ENCODE measurements at places on chromosomes 13 and 19. TPM values are rescaled to one million over a fixed set of nuclear protein-coding genes. Genes with fewer than 3 reads are reported as not detected.

DNA sequence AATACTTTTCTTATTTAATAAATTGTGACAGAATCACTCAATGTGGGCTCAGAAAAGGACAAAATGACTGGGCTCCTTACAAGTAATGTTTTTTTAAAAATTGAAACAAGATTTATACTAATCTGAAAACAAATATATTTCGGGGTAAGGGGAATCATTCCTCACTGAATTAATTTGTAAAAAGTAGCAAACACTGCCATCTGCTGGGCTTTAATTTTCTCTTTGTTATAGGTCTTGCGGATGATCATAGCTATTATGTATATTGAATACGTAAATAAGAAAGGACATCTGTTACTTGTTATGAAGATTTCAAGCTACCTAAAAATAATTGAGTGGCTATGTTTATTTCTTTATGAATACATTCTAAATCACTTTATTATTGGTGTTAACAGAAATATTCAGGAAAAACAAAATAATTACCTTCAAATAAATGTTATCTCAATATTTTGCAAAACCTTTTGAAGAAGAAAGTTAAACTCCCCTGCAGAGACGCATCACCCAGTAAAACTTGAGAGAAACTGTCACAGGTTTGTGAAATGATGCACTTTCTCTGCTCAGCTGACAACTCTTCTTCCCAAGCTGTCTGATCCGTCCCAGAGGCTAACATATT is 17.8 kb upstream of the ENOX1 start:
- no peaks in the 10 kb centered on the region for H3K27me3 ChIP-seq
- no peak overlapping the region for H3K27ac ChIP-seq
- H3K4me3 ChIP-seq, result no peak overlapping the region
- no peaks in the 10 kb centered on the region for H3K4me1 ChIP-seq
- no peak for DNase-seq

- H3K4me3 ChIP-seq, result no peak overlapping the region
- DNase-seq, result no peak
Observed at GRCh38 chr13:112651311-112651710, 38.5 kb upstream of the ATP11A start.

Gene EFNB2
- 0.84 TPM for total RNA-seq

Gene CGB5
- not detected for total RNA-seq

DNA sequence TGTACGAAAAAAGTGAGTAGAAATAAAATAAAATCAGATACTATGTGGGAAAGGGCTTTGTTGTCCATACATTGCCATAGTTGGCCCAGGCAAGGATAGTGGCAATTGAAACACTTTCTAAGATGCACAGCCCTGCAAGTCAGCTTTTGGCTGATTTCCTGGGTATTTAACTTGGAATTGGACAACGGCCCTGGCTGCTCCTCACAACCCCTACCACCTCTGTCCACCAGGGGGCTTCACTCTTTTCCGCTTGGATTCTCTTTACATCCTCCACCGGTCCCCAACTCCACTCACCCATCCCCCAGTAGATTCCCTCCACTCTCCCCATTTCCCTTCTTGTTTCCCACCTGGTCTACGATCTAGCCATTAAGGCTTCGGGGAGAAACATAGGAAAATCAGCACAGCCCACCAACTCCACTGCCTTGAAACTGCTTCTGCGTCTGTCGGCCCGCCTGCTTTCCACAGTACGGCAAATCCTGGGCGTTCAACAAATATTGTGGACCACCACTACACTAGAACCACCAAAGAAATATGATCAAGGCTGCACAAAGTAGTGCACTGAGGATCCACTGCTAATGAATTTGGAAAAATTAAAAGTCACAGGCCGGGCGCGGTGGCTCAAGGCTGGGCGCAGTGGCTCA is 48.6 kb upstream of the GTF3A start:
- no peak overlapping the region for H3K4me3 ChIP-seq
- H3K27me3 ChIP-seq, result peaks cover 23% of the 10 kb centered on the region
- H3K4me1 ChIP-seq, result no peaks in the 10 kb centered on the region

Gene CYP4F2
- not detected for total RNA-seq

Gene ADAT3
- total RNA-seq, result 4.8 TPM

Gene TMEM272
- 0.86 TPM for total RNA-seq

DNA sequence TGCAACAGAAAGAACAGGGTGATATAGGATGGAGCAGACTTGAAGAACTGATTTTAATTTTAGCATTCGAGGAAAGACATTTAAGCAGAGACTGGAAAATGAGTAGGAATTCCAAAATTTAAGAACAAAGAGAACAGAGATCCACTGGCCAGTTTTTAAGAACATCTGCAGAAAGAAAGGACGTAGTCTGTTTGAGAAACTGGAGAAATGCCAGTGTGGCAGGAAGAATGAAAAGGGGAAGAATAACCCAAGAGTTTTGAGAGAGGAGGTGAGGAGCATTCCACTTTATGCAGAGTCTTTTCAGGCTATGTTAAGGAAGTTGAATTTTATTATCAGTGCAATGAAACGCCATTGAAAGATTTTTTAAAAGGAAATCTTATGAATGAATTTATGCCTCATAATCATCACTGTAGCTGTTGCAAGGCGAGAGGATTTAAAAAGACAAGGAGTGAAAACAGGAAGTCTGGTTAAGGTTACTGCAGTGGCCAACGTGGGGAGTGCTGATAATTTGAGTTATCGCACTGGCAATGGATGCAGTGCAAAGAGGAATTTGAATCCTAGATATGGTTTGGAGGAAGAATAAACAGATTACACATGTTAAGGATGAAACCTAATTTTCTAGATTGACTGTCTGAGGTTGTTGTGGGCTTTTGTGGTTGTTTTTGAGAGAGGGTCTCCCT is 253.8 kb downstream of the DACH1 start:
- peaks cover 3% of the 10 kb centered on the region for H3K4me1 ChIP-seq
- no peak for DNase-seq
- no peak overlapping the region for H3K4me3 ChIP-seq
- no peaks in the 10 kb centered on the region for H3K36me3 ChIP-seq
- H3K27me3 ChIP-seq, result no peaks in the 10 kb centered on the region
- no peak overlapping the region for H3K27ac ChIP-seq

DNA sequence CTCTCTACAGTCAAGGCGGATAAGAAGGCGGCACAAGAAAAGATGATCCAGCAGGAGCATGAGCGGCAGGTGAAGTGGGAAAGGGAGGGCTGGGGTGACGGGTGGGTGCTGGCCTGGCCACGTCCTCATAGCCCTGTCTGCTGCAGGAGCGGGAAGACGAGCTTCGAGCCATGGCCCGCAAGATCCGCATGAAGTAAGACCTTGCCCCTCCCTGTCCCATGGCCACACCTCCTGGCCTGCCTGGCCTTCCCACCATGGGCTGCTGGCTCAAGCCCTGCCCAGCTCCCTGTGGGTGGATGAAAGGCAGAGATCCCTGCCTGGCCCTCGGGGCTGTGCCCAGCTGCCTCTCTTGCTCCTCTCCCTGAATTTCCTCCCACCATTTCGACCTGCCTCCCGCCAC is 7.2 kb downstream of the ZNF296 start:
- peaks cover 36% of the 10 kb centered on the region for H3K36me3 ChIP-seq
- H3K4me3 ChIP-seq, result no peak overlapping the region
- H3K27ac ChIP-seq, result no peak overlapping the region
- H3K27me3 ChIP-seq, result no peaks in the 10 kb centered on the region
- DNase-seq, result peak; percentile 86

Gene KLK12
- not detected for total RNA-seq

- no peaks in the 10 kb centered on the region for H3K36me3 ChIP-seq
- DNase-seq, result no peak
- peaks cover 4% of the 10 kb centered on the region for H3K4me1 ChIP-seq
- H3K27me3 ChIP-seq, result peaks cover 11% of the 10 kb centered on the region
Observed at GRCh38 chr13:96553796-96554195, 440.5 kb downstream of the OXGR1 start.

- no peak overlapping the region for H3K27ac ChIP-seq
- H3K4me1 ChIP-seq, result no peaks in the 10 kb centered on the region
- H3K27me3 ChIP-seq, result peaks cover 28% of the 10 kb centered on the region
- DNase-seq, result peak; percentile 67
- peak overlapping the region; percentile 65 for H3K4me3 ChIP-seq
Observed at GRCh38 chr13:44373247-44373600, 400 bp upstream of the SERP2 start.

GRCh38 chr19:17753976-17754375 is 2.7 kb downstream of the FCHO1 start:
- H3K27ac ChIP-seq, result no peak overlapping the region
- H3K4me3 ChIP-seq, result no peak overlapping the region
- DNase-seq, result no peak
- no peaks in the 10 kb centered on the region for H3K4me1 ChIP-seq

Gene CGB2
- 0.57 TPM for total RNA-seq

Gene KLF12
- total RNA-seq, result 14.1 TPM

DNA sequence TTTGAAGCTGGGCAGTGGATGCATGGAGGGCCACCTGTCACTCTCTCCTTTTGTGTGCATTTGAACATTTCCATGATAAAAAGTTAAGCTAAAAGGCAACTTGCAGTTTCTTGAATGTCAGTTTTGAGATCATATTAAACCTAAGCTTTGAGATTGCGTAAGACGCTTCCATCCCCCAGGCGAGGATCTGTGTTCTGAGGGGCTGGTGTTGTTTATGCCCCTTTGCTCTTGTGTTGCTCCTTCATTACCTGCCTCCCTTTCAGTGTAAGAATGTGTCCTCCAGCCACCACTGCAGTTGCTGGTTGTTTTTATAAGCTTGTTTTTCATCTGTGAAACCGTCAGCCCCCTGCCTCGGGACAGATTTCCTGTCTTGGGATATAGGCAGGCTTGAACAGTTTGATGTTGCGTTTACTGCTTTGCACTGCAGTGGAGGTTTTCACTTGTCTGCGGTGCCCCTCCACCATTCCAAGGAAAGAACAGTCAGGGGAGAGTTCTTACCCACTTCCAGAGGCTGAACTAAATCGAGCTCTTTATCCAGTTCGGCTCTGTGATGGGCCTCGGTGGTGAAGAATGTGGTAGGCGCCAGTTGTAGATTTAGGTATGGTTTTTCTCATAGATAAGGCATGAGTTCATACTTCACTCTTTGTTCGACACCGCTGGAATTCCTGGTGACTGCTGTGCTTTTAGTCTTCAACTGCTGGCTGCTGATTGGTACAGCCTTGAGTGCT is 96.8 kb downstream of the ARHGEF7 start:
- H3K27me3 ChIP-seq, result no peaks in the 10 kb centered on the region
- peak overlapping the region; percentile 92 for H3K27ac ChIP-seq
- H3K4me1 ChIP-seq, result peaks cover 2% of the 10 kb centered on the region
- peak; percentile 75 for DNase-seq

Gene SYNE4
- 23.8 TPM for total RNA-seq

Gene ONECUT3
- not detected for total RNA-seq

DNA sequence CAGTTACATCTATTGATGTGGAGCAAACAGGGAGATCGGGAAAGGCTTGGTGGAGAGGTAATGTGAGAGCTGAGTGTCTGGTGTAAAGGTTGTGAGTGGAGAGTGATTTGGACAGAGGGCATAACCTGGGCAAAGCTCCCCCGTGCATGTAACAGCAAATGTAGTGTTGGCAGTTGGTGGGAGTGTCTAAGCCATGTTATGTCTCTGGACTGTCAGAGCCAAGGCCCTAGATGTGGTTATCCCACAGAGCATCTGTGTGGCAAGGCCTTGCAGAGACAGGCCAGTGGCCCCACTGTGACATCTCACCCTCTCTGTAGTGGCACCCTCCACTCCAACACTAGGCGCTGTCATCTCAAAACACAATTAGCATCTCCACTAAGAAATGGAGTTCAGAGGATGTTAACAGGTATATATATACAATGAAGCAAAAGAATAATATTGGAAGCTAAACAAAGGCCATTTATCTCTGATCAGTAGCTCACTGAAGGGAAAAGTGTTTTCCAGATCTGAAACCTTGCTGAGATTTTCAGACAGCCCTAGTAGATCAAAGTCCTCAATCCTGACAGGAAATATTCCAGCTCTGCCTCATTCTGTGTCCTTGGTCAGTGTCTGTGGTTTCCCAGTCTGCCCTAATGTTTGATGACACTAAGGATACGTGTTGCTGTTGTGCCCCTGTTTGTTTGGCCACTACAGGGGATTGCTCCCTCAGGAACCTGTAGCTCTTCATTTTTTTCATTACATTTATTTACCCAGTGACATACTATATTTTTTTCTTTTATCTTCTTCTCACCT is 20.2 kb downstream of the POLR1D start:
- H3K4me3 ChIP-seq, result no peak overlapping the region
- H3K36me3 ChIP-seq, result no peaks in the 10 kb centered on the region
- H3K27me3 ChIP-seq, result no peaks in the 10 kb centered on the region
- H3K4me1 ChIP-seq, result no peaks in the 10 kb centered on the region
- no peak overlapping the region for H3K27ac ChIP-seq
- DNase-seq, result no peak

GRCh38 chr13:55091172-55091571 is 2049.5 kb upstream of the PRR20A start:
- no peaks in the 10 kb centered on the region for H3K36me3 ChIP-seq
- no peak overlapping the region for H3K27ac ChIP-seq
- DNase-seq, result no peak
- no peak overlapping the region for H3K4me3 ChIP-seq
- no peaks in the 10 kb centered on the region for H3K4me1 ChIP-seq

GRCh38 chr19:8654591-8655339 is 24.3 kb downstream of the NFILZ start:
- peak; percentile 90 for DNase-seq
- no peaks in the 10 kb centered on the region for H3K36me3 ChIP-seq
- no peak overlapping the region for H3K4me3 ChIP-seq
- no peaks in the 10 kb centered on the region for H3K27me3 ChIP-seq

Gene FAM174C
- total RNA-seq, result 40.1 TPM

DNA sequence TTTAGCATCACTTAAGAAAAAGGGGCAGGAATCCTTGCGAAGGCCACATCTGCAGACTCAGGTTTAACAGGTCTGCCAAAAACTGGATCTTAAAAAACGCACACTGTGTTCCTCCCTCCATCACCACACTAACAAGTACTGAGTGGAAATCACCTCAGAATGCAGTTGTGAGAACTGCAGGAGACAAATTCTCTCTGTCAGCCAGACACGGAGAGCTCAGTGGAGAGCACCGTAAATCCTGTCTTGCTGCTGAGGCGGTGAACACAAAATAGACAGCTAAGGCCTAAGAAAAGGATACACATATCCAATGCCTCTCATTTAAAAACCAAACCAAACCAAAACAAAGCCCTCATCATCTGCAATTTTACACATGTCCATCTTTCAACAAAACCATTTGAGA is 1287.6 kb downstream of the EFNB2 start:
- no peaks in the 10 kb centered on the region for H3K27me3 ChIP-seq
- DNase-seq, result no peak
- H3K4me1 ChIP-seq, result no peaks in the 10 kb centered on the region
- H3K27ac ChIP-seq, result no peak overlapping the region

GRCh38 chr13:21124852-21125251 is 51.5 kb downstream of the SKA3 start:
- no peaks in the 10 kb centered on the region for H3K36me3 ChIP-seq
- no peak for DNase-seq
- H3K27ac ChIP-seq, result no peak overlapping the region
- H3K4me3 ChIP-seq, result no peak overlapping the region

Gene SIRT2
- total RNA-seq, result 9.7 TPM

Gene SLITRK1
- 0.28 TPM for total RNA-seq

DNA sequence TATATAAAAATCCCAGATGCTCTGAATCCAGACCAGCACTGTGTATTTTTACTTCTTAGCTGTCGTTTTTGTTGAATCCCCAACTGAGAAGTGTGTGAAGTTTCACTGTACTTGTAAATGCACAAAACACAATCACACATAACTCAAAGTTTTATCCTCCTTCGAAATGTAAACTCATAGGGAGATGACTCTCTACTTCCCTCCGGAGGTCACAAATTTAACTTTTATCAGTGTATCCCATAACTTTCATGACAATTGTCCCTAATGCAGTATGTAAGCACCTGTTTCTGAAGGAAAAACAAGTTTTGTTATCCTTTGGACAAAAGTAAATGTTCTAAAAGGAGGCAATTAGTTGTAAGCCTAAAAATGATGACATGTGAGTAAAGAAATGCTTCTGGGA is 665.0 kb upstream of the SLITRK6 start:
- no peak overlapping the region for H3K4me3 ChIP-seq
- no peak overlapping the region for H3K27ac ChIP-seq
- H3K36me3 ChIP-seq, result no peaks in the 10 kb centered on the region
- no peaks in the 10 kb centered on the region for H3K27me3 ChIP-seq
- no peaks in the 10 kb centered on the region for H3K4me1 ChIP-seq

Data from endodermal cell (in vitro differentiated cells).